ENCODE measurements at places on chromosomes 7 and 10. TPM values are rescaled to one million over a fixed set of nuclear protein-coding genes. Genes with fewer than 3 reads are reported as not detected.

Gene C10orf62
- total RNA-seq, result not detected

GRCh38 chr7:159227433-159227832 lies 82.8 kb upstream of the VIPR2 start:
- peak; percentile 17 for DNase-seq

- DNase-seq, result no peak
Observed at GRCh38 chr10:34396663-34397062, 418.4 kb downstream of the PARD3 start.

GRCh38 chr7:12949060-12949931 lies 261.9 kb downstream of the ARL4A start:
- no peak for DNase-seq

Gene CPSF4
- total RNA-seq, result 48.3 TPM

DNA sequence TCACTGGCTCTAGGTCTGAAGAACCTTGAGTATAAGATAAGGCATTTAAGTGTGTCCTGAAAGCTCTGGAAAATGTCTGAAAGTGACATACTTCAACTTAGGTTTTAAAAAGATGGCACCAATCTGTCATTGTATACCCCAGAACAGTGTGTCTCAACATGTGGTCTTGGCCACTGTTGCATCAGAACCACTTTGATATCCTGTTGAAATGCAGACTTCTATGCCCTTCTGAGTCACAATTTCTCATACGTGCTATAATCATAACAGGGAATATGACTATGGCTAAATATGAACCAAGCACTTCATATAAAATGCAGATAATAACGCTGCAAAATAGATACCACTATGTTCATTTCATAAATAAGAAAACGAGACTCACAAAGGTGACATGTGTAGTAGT lies 38.0 kb upstream of the GPAM start:
- DNase-seq, result peak; percentile 63

DNA sequence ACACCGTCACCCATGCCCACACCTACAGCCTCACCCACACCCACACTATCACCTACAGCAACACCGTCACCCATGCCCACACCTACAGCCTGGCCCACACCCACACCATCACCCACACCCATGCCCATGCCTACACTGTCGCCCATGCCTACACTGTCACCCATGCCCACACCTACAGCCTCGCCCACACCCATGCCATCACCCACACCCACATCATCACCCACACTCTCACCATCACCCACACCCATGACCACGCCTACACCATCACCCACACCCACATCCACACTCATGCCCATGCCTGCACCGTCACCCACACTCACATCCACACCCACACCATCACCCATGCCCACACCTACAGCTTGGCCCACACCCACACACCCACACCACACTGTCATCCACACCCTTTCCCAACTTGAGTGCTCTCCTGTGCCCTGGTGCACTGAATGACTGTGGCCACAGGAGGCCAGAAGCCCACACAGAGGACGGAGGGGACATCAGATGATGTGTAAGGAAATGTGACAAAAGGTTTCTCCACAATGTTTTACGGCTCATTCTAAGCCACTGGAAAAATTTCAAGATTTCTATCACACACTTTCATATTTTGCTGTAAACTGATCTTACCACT lies 153.3 kb downstream of the WDR37 start:
- no peak for DNase-seq

DNA sequence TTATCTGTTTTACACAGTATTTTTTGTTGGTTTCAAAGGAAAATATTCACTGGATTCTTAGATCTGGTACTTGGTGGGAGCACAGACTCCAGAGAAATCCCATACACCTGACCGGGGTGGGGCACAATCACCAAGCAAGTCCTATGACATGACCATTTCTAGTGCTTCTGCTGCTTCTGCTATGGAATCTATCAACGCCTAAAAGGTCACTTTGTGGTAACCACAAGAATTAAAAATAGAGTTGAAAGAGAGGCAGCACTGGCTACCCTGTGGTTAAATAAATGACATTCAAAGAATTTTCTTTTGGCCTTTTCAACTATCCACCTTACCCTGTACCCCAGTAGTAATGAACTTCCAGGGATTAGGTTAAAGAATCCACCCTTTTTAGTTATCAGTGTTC lies 329.9 kb upstream of the VWC2 start:
- DNase-seq, result no peak

GRCh38 chr7:133434246-133434865 lies 181.5 kb downstream of the EXOC4 start:
- peak; percentile 16 for DNase-seq

- DNase-seq, result peak; percentile 2
Observed at GRCh38 chr10:125344573-125345171, 184.3 kb upstream of the CTBP2 start.

DNA sequence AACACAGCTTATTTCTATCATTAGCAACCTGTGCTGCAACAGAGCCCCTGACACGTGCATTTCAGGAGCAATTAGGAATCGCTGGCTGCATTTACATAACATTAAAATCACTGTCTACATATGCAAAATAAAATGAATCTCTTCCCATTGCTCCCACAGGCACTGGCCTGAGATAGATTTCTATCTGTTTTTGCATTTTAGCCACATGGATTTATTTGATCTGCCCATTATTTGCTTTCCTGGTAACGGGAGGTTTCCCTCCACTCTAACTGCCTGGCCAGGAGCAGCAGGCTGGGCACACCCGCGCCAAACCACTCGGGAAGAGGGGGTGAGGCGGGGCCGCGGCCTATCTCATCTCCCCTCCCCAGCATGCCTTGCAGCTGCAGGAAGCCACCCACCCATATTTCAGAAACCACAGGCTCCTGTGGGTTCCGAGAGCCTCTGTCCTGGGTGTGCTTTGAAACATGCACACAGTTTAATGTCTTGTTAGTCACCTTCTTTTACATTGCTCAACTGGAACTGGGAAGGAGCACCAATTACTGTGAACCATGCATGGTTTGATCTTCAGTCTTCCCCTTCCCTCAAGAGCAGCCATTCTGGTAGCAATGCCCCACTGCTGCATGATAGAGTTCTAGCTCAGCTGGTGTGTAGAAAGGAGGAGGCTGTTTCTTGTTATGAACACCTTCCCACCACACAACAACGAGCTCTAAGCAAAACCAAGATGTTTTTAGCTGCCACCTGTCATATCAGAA lies 37.7 kb upstream of the IKZF1 start:
- DNase-seq, result no peak

DNA sequence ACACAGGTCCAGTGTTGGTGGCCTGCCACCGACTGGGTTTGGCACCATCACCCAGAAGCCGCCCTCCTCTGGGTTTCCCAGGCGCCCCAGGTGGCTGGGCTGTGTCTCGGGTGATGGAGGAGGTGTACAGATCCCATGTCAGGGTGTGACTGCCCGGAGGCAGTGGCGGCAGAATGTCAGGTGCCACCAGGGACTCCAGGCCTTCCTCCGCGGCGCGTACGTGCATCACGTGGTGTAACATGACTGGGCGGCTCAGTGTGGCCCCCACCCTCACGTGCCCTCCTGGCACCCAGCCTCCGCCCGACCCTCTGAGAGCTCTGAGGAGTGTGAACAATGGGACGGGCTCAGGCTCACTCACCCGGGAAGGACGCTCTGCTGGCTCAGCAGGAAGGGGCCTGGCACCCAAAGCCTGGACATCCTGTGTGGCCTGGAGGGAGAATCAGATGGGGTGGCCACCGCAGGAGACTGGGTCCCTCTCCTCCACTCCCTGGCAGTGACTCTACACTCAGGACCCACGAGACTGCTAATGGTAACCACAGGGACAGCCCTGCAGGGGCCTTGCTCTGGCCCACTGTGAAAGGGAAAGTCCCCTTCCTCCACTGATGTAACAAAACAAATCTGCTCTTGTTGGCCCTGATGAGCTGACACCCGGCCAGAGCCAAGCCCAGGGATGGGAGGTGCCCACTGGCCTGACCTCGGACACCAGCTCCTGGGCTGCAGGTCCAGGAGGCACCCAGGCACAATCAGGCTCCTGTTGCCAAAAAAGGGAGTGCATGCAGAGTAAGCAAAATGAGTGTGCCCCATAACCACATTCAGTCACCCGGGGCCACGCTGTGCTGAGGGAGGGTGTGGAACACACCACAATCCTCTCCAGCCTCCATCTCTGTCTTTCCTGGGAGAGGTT lies 164.8 kb downstream of the PRKAG2 start:
- no peak for DNase-seq

DNA sequence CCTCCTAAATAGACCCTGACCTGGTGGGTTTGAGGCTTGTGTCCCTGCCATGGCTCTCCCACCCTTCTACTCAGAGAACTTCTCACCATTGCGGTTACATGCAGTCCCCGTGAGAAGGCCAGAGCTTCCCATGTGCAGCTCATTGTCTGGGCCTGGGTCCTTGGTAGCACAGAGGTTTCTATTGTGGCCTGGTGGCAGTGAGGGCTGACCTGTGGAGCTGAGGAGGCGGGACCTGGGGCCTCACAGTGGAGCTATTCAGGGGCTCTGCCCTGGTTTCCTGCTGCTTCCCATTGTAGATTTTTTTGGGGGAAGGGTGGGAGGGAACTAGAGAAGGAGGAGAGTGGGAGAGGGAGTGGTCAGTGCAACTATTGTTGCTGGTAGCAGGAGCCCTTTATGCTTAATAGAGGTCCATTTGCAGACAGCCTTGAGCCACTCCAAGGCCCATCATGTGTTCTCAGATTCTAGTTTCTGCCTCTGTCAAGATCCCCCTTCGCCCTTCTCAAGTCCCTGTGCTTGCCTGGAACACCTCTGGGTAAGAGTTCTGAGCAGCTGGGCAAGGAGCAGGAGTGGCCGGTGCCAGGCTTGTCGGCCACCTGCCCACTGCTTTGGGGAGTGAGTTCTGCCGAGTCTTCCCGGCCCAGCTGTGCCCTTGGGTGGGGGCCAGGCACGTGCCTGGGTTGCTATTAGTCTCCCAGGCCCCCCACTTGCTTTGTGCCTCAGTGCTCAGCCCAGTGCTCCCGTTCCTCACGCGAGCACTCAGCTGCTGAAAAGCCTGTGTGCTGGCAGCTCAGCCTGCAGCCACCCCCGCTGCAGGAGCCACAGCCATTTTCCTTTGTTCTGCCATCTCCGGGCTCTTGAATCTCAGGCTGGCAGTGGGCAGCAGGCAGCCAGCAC lies 10.7 kb downstream of the TSPAN14 start:
- no peak for DNase-seq

Gene CPVL
- total RNA-seq, result not detected

Gene GRID1
- total RNA-seq, result under 0.01 TPM

- DNase-seq, result peak; percentile 76
Observed at GRCh38 chr7:44461387-44461786, 29.1 kb downstream of the NUDCD3 start.

- DNase-seq, result no peak
Observed at GRCh38 chr10:86962981-86963310, 4.5 kb downstream of the SNCG start.

- no peak for DNase-seq
Observed at GRCh38 chr7:127760436-127761031, 108.5 kb downstream of the SND1 start.

GRCh38 chr10:64535131-64535867 lies 1014.1 kb downstream of the REEP3 start:
- no peak for DNase-seq

Gene AGFG2
- 2.3 TPM for total RNA-seq

- DNase-seq, result no peak
Observed at GRCh38 chr7:113677811-113678210, 241.0 kb downstream of the PPP1R3A start.

Gene HECW1
- total RNA-seq, result under 0.01 TPM

GRCh38 chr7:16428672-16429071 lies 7.3 kb upstream of the CRPPA start:
- DNase-seq, result peak; percentile 55

DNA sequence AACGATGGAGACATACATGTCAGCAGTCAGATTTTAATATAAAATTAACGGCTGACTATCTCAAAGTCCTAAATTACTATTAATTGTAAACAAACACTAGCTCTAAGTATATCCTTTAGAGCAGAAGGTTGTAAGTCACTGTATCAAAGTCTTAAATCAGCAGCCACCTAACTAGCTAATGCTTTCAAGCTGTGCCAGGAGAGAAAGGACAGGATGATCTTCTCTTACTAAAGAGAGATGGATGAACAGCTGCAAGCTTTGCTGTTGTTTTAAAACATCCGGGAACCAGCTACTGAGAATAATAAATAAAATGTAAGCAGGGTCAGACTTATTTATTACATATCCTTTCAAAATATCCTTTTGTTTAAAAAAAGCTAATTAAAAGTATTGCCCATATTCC lies 24.0 kb upstream of the ABLIM1 start:
- DNase-seq, result no peak

Gene OR9A2
- total RNA-seq, result 0.26 TPM

DNA sequence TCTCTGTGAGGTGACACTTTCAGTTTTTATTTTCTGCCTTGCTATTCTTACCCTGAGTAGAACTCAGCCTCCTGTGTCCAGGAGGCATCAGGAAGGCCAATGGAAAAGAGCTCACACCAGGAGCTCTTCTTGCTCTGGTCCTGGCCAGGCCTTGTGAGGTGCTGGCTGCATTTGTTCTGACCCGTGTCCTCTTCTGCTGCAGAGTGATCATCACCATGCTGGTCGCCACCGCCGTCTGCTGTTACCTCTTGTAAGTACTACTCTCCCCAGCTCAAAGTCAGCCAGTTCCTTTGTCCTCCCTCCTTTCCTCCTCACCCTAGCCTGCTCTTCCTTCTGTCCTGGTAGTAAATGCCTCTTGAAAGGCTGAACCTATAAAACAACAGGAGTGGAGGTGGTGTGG lies 1.6 kb downstream of the ATP6V0E2 start:
- no peak for DNase-seq

GRCh38 chr7:3949242-3949640 lies 648.2 kb downstream of the SDK1 start:
- DNase-seq, result no peak

DNA sequence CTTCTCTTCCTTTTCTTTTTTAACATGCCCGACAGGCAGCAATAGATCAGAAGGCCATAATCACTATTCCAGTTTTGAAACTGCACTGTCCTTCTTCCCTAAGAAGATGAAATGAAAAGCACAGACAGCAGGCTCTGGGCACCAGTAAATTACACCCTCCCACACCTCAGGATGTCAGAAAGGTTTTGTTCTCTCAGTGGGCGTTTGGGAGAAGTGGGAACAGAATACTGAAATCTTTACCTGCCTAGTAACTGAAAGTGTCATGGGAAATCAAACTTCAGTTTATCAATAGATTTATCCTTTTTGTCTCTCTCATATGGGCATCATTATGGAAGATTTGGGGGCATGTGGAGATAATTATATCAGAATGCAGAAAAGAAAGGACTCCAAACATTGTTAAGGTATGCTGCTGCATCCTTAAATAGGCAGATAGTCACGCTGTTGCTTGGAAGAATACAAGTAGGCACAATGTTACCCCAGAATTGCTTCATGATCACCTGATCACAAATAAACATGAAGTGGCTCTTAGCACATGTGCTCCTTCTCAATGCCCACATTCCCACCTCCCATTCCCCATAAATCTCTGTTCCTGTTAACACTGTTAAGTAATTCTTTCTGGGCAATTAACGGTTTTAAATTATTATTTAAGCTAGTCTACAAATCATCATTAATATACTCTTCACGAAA lies 113.3 kb downstream of the DOCK4 start:
- no peak for DNase-seq

GRCh38 chr10:102384053-102384452 lies 11.5 kb upstream of the NFKB2 start:
- DNase-seq, result no peak

DNA sequence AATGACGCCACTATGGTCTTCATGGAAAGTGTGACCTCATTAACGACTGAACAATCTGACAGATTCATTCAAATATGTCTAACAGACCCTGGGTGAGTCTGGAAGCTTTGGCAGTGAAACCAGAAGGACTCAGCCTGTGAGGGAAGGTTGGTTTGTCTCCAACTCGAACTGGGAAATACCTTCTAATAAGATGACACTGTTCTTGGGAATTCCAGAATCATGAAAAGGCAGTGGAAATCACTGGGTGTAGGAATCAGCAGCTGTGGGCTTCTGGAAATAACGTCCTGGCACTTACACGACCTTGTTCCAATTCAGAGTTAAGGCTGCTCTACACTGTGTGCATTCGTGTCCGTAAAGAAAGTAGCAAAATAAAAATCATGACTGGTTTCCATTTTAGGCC lies 75.1 kb downstream of the DGKI start:
- DNase-seq, result no peak
